ENCODE measurements at places on chromosomes 4 and X.
A peak's percentile ranks its signal among the peaks of the same experiment; 100 is the strongest.

GRCh38 chrX:33218819-33219218 is 7.5 kb upstream of the DMD start:
- no peak for DNase-seq

DNA sequence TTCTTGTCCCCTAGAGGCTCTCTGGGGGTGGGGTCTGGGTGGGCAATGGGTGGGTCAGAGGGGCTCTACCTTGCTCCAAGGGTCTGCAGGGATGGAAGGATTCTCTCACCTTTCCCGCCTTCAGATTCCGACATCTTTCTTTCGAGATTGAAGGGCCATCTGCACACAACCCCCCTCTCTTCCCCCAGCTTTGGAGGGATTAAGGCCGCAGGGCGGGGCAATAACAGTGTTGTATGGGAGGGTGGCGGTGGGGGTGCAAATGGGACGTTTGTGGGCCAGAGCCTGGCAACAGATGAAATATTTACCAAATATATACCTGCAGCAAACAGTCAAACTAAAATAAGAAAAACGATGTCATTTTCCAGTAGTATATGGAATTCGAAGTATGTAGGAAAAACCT is at the start of gene CACNA1F:
Gene CACNA1F, minus strand, starts transcription at position 165 of the 400 bp plus-strand sequence. Its CDS starts 31 bp downstream, at position 134.
- DNase-seq = no peak

GRCh38 chr4:17234678-17235077 is 277.2 kb downstream of the QDPR start:
- no peak for DNase-seq

- DNase-seq = no peak
These were observed 43.1 kb downstream of the RAPGEF2 start for GRCh38 chr4:159145992-159146330.

DNA sequence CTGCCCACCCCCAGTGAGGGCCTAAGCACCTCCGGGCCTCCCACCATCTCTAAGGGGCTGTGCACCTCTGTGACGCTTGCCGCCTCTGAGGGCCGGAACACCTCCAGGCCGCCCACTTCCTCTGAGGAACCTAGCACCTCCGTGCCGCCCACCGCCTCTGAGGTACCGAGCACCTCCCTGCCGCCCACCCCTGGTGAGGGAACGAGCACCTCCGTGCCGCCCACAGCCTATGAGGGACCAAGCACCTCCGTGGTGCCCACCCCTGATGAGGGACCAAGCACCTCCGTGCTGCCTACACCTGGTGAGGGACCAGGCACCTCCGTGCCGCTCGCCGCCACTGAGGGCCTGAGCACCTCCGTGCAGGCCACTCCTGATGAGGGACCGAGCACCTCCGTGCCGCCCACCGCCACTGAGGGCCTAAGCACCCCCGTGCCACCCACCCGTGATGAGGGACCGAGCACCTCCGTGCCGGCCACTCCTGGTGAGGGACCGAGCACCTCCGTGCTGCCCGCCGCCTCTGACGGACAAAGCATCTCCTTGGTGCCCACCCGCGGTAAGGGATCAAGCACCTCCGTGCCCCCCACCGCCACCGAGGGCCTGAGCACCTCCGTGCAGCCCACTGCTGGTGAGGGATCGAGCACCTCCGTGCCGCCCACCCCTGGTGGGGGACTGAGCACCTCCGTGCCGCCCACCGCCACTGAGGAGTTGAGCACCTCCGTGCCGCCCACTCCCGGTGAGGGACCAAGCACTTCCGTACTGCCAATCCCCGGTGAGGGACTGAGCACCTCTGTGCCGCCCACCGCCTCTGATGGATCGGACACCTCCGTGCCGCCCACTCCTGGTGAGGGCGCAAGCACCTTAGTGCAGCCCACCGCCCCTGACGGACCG is 977 bp downstream of the MAGEE1 start:
- DNase-seq = peak; percentile 36

DNA sequence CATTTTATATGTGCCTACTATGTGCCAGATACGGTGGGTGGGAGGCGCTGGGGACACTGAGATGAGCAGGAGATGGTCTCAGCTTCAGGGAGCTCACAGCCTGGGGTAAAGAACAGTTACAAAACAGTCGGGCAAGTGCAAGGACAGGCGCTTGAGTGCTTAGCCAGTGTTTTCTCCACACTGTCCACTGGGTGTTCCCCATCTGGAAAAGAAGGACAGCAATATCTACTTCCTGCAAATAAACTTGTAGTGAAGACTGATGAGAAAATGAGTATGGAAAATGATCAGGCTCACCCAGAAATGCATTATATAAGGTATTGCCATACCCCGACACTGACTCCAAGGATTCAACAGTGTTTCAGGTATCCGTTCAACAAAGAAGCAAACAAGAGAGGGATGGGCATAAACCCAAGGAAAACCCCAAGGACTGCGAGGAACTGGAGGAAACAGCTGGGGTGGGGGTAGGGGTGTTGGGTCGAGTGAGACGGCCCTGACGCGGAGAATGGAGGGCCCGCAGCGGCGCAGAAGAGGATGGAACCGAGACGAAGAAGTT is 835 bp downstream of the TMEM185A start:
- DNase-seq = no peak

DNA sequence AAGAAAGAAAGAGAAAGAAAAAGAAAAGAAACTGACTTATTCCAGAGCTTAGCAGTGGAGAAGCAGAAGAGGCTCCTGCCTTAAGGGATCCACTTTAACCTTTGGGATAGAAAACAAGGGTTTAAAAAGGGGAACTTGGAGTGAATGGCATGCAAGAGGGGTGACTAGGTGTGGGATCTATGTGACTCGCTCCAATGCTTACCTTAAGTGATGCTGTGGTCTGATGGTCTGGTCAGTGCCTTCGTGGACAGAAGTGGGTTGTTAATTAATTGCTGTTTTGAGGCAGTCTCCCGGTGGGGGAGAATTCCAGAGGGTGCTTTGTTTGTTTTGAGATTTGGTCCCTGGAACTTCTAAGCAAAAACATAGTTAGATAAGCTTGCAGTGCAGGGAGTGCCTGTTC is 21.1 kb upstream of the RHOXF1 start:
- no peak for DNase-seq
